ENCODE measurements at places on chromosomes 6 and 20. TPM values are rescaled to one million over a fixed set of nuclear protein-coding genes. Genes with fewer than 3 reads are reported as not detected.

DNA sequence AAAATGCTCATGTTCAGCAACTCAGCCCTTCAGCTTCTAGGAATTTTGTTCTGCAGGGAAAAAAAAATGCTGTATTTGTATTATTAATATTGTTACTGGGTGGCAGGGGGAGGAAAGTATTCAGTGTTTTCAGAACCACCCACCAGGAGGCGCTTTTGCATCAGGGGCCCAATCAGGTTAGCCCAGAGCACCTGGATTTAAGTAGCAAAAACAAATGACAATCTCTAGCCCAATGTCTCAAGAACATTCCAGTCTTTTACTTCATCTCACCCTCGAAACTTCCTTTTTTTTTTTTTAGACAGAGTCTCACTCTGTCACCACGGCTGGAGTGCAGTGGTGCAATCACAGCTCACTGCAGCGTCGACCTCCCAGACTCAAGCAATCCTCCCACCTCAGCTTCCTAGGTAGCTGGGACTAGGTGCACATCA, 635 bp upstream of the C20orf203 start:
- DNase-seq: peak; percentile 32
- no peaks in the 10 kb centered on the region for H3K4me1 ChIP-seq
- no peaks in the 10 kb centered on the region for H3K36me3 ChIP-seq
- H3K27ac ChIP-seq: no peak overlapping the region
- no peak overlapping the region for H3K4me3 ChIP-seq

FNDC11 gene
- not detected for total RNA-seq

- no peaks in the 10 kb centered on the region for H3K4me1 ChIP-seq
- peaks cover 11% of the 10 kb centered on the region for H3K27me3 ChIP-seq
- no peaks in the 10 kb centered on the region for H3K36me3 ChIP-seq
- DNase-seq: no peak
These were observed 411.2 kb upstream of the SULF2 start for GRCh38 chr20:48196486-48196885.

DNA sequence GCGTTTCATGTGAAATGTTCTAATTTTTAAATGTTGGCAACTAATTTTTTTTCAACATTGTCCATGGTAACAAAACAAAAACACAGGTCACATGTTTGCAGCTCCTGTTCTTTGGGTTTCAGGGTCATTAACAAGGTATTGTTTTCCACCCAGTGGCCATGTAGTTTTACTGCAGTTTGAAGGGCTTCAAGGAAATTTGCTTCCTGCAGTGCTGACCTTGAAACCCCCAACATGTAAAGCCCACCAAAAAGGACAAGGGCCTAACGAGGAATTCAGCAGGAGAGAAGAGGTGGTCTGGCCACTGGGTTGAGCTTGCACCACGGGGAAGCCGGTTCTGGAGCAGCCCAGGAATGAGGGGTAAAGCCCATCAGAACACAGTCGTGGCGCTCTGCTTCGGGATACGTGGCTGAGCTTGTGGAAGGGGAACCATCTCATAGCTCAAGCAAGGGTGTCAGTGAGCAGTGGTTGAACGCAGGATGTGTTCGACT, 13.9 kb upstream of the KLHL31 start:
- no peaks in the 10 kb centered on the region for H3K4me1 ChIP-seq
- no peak overlapping the region for H3K4me3 ChIP-seq
- no peak overlapping the region for H3K27ac ChIP-seq
- peaks cover 28% of the 10 kb centered on the region for H3K27me3 ChIP-seq
- no peaks in the 10 kb centered on the region for H3K36me3 ChIP-seq

GRCh38 chr6:159941286-159942113, 27.4 kb upstream of the IGF2R start:
- H3K4me1 ChIP-seq: peaks cover 17% of the 10 kb centered on the region
- H3K27me3 ChIP-seq: peaks cover 4% of the 10 kb centered on the region
- peaks cover 13% of the 10 kb centered on the region for H3K36me3 ChIP-seq

DNA sequence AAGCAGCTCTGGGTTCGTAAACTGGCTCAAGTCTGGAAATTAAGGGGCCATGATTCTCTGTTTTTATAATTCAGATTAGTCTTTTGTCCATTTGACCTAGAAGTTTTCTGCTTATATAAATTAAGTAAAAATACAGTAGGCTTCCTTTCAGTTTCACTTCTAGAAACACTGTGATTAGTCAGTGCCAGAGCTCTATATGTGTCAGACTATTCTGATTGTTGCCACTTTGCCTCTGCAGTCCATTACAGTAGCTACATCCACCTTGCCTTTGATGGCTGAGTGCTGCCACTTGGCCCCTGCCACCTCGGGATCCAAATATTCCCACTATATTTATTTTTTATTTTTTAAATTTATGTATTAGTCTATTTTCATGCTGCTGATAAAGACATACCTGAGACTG, 7.9 kb downstream of the ZC2HC1B start:
- H3K27ac ChIP-seq: no peak overlapping the region
- H3K36me3 ChIP-seq: no peaks in the 10 kb centered on the region
- no peak for DNase-seq
- H3K4me3 ChIP-seq: peak overlapping the region; percentile 9
- peaks cover 10% of the 10 kb centered on the region for H3K4me1 ChIP-seq
- H3K27me3 ChIP-seq: peaks cover 2% of the 10 kb centered on the region

SOBP gene
- 0.05 TPM for total RNA-seq

RIMS4 gene
- total RNA-seq: not detected

- peaks cover 6% of the 10 kb centered on the region for H3K27me3 ChIP-seq
- peaks cover 10% of the 10 kb centered on the region for H3K36me3 ChIP-seq
- no peak overlapping the region for H3K4me3 ChIP-seq
These were observed 46.5 kb upstream of the FRMD1 start for GRCh38 chr6:168125429-168126001.

DNA sequence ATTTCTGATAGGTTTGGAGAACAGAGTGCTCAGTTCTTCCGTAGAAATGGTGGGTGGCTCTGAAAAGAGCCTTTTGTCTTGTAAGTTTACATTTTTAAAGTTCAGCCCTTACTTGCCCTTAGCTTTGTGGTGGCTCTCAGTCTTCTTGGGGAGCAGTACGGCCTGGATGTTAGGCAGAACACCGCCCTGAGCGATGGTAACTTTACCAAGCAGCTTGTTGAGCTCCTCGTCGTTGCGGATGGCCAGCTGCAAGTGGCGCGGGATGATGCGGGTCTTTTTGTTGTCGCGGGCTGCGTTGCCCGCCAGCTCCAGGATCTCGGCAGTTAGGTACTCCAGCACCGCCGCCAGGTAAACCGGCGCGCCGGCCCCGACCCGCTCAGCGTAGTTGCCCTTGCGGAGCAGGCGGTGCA, 19.5 kb downstream of the OR2B2 start:
- DNase-seq: peak; percentile 28
- H3K36me3 ChIP-seq: peaks cover 4% of the 10 kb centered on the region
- H3K27me3 ChIP-seq: peaks cover 16% of the 10 kb centered on the region
- H3K4me3 ChIP-seq: no peak overlapping the region
- H3K4me1 ChIP-seq: peaks cover 40% of the 10 kb centered on the region

GRCh38 chr20:6768228-6769140, 998 bp downstream of the BMP2 start:
- no peaks in the 10 kb centered on the region for H3K4me1 ChIP-seq
- peak overlapping the region; percentile 51 for H3K4me3 ChIP-seq
- H3K27me3 ChIP-seq: peaks cover 13% of the 10 kb centered on the region

ORC3 gene
- total RNA-seq: 26.8 TPM

- peak overlapping the region; percentile 82 for H3K27ac ChIP-seq
- peaks cover 2% of the 10 kb centered on the region for H3K27me3 ChIP-seq
- peak overlapping the region; percentile 57 for H3K4me3 ChIP-seq
- no peak for DNase-seq
- peaks cover 55% of the 10 kb centered on the region for H3K36me3 ChIP-seq
- H3K4me1 ChIP-seq: peaks cover 90% of the 10 kb centered on the region
These were observed 19.6 kb downstream of the NT5E start for GRCh38 chr6:85469276-85470022.

GRCh38 chr20:14355791-14356190, 18.4 kb upstream of the FLRT3 start:
- no peaks in the 10 kb centered on the region for H3K4me1 ChIP-seq
- H3K4me3 ChIP-seq: no peak overlapping the region
- no peak overlapping the region for H3K27ac ChIP-seq
- no peaks in the 10 kb centered on the region for H3K36me3 ChIP-seq

- H3K4me1 ChIP-seq: no peaks in the 10 kb centered on the region
- DNase-seq: no peak
- H3K36me3 ChIP-seq: no peaks in the 10 kb centered on the region
- no peak overlapping the region for H3K27ac ChIP-seq
- H3K27me3 ChIP-seq: peaks cover 3% of the 10 kb centered on the region
- H3K4me3 ChIP-seq: no peak overlapping the region
These were observed 104.4 kb downstream of the RALGAPA2 start for GRCh38 chr20:20608041-20608440.

WFDC12 gene
- not detected for total RNA-seq

C6orf58 gene
- 0.27 TPM for total RNA-seq

RAET1L gene
- total RNA-seq: not detected

ZBTB46 gene
- 0.45 TPM for total RNA-seq

- no peak overlapping the region for H3K4me3 ChIP-seq
- no peaks in the 10 kb centered on the region for H3K36me3 ChIP-seq
- peaks cover 35% of the 10 kb centered on the region for H3K4me1 ChIP-seq
- no peak overlapping the region for H3K27ac ChIP-seq
These were observed 20.3 kb upstream of the BTN3A2 start for GRCh38 chr6:26344658-26345057.

MTG2 gene
- 31.6 TPM for total RNA-seq

DNA sequence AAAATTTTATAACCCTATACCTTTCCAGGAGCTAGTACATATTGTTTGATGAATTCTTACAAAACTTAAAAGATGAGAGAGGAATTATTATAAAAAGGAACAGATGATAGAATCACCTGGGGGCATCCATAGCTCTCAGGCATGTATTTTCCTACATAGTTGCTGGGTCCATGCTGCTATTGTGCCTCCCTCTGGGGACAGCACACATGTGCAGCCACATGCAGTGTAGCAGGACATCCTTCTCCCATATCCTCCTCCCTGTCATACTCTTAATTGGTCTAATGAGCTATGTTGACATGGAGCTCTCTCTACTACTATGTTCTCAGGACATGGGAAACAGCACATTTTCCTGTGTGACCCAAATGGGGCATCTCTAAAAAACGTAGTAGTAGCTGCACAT, 898.2 kb upstream of the MAP3K7 start:
- H3K27ac ChIP-seq: no peak overlapping the region
- H3K4me3 ChIP-seq: no peak overlapping the region
- H3K4me1 ChIP-seq: no peaks in the 10 kb centered on the region
- no peaks in the 10 kb centered on the region for H3K27me3 ChIP-seq

GRCh38 chr20:1266167-1266973, at the start of gene SNPH:
SNPH (plus strand) TSS chr20:1266294; CDS start chr20:1296240, 29,946 bp downstream.
- no peaks in the 10 kb centered on the region for H3K36me3 ChIP-seq
- peaks cover 4% of the 10 kb centered on the region for H3K27me3 ChIP-seq
- peak; percentile 53 for DNase-seq

DNA sequence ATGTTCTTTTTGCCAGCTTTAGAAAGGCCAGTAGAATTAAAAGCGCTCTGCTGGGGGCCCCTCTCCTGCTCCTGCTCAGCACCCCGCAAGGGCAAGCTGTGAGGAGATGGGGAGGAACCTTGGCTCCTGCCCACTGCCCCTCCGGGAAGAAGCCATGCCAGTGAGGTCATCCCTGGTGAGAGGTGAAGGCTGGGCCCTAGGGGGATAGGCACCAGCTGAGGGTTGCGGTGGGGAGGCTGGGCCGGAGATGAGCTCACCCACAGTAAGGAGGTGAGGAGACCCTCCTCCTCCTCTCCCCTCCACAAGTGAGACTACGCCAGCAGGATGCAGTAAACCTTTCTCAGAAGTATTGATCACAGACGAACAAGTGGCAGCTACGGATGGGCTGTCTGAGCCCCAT, 32.1 kb downstream of the LRFN2 start:
- H3K4me3 ChIP-seq: no peak overlapping the region
- no peaks in the 10 kb centered on the region for H3K36me3 ChIP-seq
- no peak overlapping the region for H3K27ac ChIP-seq
- H3K4me1 ChIP-seq: no peaks in the 10 kb centered on the region
- H3K27me3 ChIP-seq: peaks cover 2% of the 10 kb centered on the region

SLC22A1 gene
- total RNA-seq: 0.19 TPM

- peak overlapping the region; percentile 90 for H3K27ac ChIP-seq
- H3K27me3 ChIP-seq: peaks cover 3% of the 10 kb centered on the region
- H3K4me1 ChIP-seq: peaks cover 35% of the 10 kb centered on the region
- DNase-seq: no peak
- H3K36me3 ChIP-seq: no peaks in the 10 kb centered on the region
These were observed 2.6 kb downstream of the TFEB start for GRCh38 chr6:41732591-41733359.

OPRM1 gene
- not detected for total RNA-seq

- peak overlapping the region; percentile 45 for H3K27ac ChIP-seq
- peaks cover 2% of the 10 kb centered on the region for H3K27me3 ChIP-seq
- peaks cover 35% of the 10 kb centered on the region for H3K36me3 ChIP-seq
- no peak overlapping the region for H3K4me3 ChIP-seq
- 0 out of 2 replicates have a peak, but pooled peaks cover 5% of the 10 kb centered on the region for H3K4me1 ChIP-seq
These were observed 20.7 kb downstream of the DYNLRB1 start for GRCh38 chr20:34536798-34537394.

DNA sequence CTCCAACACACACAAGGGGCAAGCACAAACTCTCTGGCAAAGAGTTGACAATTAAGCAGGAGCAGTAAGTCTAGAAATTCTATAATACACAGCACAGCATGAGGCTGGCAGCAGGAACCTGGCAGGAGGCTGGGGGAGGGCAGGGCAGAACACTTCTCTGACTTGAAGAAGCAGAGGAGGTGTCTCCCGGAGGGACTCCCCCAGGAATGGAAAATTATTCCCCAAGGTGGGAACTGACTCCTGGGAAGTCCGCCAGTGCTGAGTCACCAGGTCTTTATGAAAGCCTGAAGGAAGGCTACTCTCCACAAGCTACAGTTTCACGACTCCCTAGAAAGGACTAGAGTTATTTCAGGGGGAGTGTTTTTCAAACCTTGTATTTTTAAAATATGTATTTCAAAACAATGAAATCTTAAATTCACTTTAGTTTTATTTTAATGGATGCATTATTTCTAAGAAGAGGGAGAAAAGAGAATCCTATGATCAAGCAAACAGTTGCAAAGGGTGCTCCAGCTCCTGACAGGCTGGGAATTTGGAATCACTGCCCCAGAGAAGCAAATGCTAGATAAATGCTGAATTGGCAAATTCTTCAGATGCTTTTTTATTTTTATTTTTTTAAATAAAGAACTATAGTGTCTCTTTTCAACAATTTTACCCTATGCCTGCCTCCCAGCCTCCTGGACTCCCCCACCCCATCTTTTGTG, 192.8 kb downstream of the LY86 start:
- no peak overlapping the region for H3K27ac ChIP-seq
- no peak overlapping the region for H3K4me3 ChIP-seq
- H3K4me1 ChIP-seq: no peaks in the 10 kb centered on the region
- DNase-seq: peak; percentile 8
- H3K36me3 ChIP-seq: peaks cover 5% of the 10 kb centered on the region

DNA sequence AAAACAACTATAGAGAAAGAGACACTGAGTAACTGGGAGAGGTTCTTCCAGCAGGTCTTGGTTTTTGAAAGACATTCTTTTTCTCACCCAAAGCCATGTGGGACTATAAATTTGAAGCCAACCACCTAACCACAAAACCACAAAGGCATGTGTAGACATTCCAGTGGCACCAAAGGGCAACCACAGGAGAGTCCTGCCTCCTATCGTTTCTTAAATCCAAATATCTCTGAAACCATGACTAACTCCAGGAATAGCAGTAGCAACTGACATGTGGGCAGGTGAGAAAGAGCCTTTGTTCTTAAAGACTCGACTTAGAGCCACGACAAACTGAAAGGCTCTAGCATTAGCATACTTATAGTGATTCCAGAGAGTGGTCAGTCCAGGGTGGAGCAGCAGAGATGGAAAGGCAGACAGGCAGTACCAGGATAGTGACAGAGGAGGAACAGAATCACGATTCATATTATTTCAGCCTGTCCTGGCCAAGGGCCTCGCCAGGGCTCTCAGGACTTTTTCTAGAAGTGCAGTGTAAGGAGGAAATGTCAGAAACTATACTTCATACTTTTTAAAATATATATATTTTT, 9.4 kb upstream of the COL9A1 start:
- 0 out of 2 replicates have a peak, but pooled peaks cover 5% of the 10 kb centered on the region for H3K4me1 ChIP-seq
- peaks cover 11% of the 10 kb centered on the region for H3K27me3 ChIP-seq
- no peak overlapping the region for H3K4me3 ChIP-seq
- H3K36me3 ChIP-seq: no peaks in the 10 kb centered on the region
- H3K27ac ChIP-seq: no peak overlapping the region
- DNase-seq: peak; percentile 76
